Neural crest cell (in vitro differentiated cells): ENCODE measurements at places on chromosomes 11 and 22. TPM values are rescaled to one million over a fixed set of nuclear protein-coding genes. Genes with fewer than 3 reads are reported as not detected.

The VSIG2 gene
- not detected in 2 replicates for total RNA-seq

The TMEM45B gene
- not detected in 2 replicates for total RNA-seq

The ANO9 gene
- total RNA-seq: not detected in 2 replicates

The MYEOV gene
- 0.16 and 0.35 TPM in 2 replicates for total RNA-seq

The DEFB131B gene
- total RNA-seq: not detected in 2 replicates

The OR4C15 gene
- total RNA-seq: not detected in 2 replicates

The SYT8 gene
- not detected in 2 replicates for total RNA-seq

- peaks cover 4% of the 10 kb centered on the region for H3K4me1 ChIP-seq
- peaks cover 2% of the 10 kb centered on the region for H3K36me3 ChIP-seq
- no peaks in the 10 kb centered on the region for H3K27me3 ChIP-seq
- DNase-seq: no peak
- H3K27ac ChIP-seq: no peak overlapping the region
Observed at GRCh38 chr11:92775003-92775676, 194.3 kb upstream of the MTNR1B start.

- H3K36me3 ChIP-seq: peaks cover 7% of the 10 kb centered on the region
- no peak overlapping the region for H3K27ac ChIP-seq
- H3K27me3 ChIP-seq: no peaks in the 10 kb centered on the region
- H3K4me1 ChIP-seq: peaks cover 7% of the 10 kb centered on the region
- H3K4me3 ChIP-seq: no peak overlapping the region
Observed at GRCh38 chr11:95888439-95888838, 35.5 kb downstream of the MTMR2 start.

DNA sequence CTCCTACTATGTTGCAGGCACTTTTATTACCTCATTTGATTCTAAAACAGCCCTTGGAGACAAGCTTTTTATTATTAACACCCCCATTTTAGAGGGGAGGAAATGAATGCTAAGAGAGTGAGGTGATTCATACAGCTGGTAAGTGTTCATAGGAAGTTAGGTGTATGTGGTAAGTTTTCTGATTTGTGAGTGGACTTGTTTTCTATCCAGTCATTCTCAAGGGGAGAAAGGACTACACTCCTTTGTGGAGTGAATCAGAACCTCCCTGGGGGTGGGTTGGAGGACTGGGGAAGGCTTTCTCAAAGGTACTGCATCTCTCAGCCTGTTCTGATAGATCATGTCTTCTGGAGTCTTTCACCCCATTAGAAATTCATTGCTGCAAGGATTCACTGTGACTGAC is 23.5 kb downstream of the PKNOX2 start:
- no peak overlapping the region for H3K4me3 ChIP-seq
- no peak overlapping the region for H3K27ac ChIP-seq
- H3K4me1 ChIP-seq: peaks cover 41% of the 10 kb centered on the region
- H3K36me3 ChIP-seq: peaks cover 20% of the 10 kb centered on the region
- no peaks in the 10 kb centered on the region for H3K27me3 ChIP-seq
- no peak for DNase-seq

- H3K4me1 ChIP-seq: peaks cover 17% of the 10 kb centered on the region
- no peak overlapping the region for H3K27ac ChIP-seq
- no peak overlapping the region for H3K4me3 ChIP-seq
- peaks cover 44% of the 10 kb centered on the region for H3K27me3 ChIP-seq
Observed at GRCh38 chr22:35568751-35569739, 28.4 kb downstream of the RASD2 start.

GRCh38 chr11:117901601-117902000 is 25.1 kb upstream of the FXYD6 start:
- no peak overlapping the region for H3K27ac ChIP-seq
- no peak overlapping the region for H3K4me3 ChIP-seq

- H3K36me3 ChIP-seq: peaks cover 6% of the 10 kb centered on the region
- no peaks in the 10 kb centered on the region for H3K4me1 ChIP-seq
- no peak overlapping the region for H3K4me3 ChIP-seq
Observed at GRCh38 chr22:29806196-29806595, 31.9 kb downstream of the ASCC2 start.

DNA sequence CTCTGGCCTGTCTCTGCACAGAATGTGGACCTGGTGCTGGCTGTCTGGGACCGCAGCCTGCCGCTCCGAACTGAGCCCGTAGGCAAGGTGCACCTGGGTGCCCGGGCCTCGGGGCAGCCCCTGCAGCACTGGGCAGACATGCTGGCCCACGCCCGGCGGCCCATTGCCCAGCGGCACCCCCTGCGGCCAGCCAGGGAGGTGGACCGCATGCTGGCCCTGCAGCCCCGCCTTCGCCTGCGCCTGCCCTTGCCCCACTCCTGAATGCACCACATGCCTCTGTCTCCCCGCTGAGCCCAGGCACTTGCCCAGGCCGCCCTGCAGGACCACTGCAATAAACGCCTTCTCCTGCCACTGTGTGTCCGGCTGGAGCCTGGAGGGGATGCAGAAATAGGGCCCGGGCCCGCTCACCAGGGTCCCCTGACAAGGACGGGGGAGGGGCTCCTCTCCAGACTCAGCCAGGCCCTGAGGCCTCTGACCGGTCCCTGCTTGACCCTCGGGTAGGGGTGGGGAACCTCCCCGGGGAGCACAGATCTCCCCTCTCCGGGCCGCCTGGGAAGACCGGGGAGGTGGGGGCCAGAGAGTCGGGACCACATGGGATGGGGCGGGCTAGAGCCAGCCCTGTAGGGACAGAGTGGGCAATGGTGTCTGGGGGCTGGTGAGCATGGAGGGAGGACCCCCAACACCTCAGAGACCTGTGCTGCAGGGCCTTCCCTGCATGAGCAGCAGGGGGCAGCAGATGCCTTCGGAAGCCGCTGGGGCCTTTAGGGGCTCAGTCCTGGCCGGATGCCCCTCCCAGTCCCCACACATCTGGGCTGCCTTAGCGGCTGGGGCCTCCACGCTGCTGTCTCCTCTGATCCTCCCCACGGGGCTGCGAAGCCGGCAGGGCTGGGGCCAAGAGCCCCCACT is 1.4 kb upstream of the TNNI2 start:
- H3K36me3 ChIP-seq: no peaks in the 10 kb centered on the region
- no peaks in the 10 kb centered on the region for H3K4me1 ChIP-seq

DNA sequence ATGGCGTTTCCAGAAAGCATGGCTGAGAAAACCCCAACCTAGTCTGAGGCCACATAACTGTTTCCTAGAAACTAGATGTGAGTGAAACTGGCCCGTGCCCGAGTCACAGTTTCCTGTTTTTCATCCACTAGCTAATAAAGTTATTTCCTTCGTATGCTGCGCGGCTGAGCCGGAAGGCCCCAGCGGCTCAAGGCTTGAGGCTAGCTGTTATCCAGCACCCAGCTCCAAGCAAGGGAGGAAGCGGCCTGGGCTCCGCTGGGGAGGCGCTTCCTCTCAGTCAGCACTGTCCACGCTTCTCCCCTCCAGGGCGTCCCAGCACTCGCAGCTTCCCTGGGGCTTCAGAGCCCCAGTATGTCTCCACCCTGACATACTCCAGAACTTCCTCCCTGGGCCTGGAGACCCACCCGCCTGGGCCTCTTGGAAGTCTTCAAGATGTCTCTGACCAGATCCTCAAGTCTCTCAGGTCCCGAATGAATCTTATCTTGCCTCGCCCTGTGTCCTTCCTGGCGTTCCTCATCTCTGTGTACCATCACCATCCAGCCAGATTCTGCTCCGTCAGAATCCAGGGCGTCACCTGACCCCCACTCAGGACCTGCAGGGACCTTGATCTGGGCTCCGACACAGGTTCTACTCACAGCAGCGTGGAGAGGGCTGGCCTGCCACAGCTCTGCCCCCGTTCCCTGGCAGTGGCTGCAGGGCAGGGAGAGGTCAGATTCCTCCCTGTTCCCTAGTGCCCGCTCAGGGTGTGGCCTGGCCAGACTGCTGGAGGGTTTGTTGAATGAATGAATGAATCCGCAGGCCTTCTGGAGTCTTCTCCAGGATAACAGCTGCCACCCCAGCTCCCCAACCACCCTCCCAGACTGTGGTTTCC is 81.9 kb downstream of the LRRC32 start:
- H3K36me3 ChIP-seq: no peaks in the 10 kb centered on the region
- H3K27ac ChIP-seq: no peak overlapping the region
- H3K4me3 ChIP-seq: no peak overlapping the region

DNA sequence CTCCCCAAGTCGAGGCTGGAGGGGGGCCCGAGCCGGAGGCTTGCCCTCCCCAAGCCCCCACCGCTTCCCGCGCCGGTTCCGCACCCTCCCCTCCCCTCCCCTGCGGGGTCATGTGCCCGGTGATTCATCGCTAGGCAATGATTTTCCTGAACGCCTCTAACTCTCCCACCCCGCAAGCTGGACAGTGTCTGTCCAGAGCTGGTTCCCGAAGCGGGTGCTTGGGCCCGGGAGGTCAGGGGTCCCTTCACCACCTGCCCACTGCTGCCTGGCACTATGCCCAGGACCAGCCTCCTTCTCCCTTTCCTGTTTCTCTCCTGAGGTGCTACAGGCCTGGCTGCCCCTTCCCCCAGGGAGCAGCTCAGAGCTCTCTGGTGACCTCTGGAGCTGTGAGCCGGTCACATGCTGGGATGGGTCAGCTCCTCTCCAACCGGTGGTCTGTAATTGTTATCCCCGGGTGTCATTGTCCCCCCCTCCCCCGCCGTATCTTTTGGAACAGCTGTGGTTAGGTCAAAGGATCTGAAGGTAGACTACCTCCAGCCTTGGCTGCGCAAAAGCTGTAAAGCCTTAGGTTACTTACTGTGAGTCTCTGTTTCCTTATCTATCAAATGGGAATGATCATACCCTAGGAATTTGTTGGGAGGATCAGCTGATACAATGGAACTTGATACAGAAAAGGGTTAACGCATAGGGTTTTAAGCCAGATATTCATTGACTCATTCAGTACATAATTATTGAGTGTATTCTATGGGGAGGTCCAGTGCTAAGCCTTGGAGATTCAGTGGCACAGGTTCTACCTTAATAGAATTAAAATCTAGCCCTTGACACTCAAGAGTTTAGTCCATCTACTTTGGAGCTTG is 753 bp downstream of the STX3 start:
- H3K4me1 ChIP-seq: peaks cover 14% of the 10 kb centered on the region
- peaks cover 45% of the 10 kb centered on the region for H3K27me3 ChIP-seq
- peak overlapping the region; percentile 51 for H3K27ac ChIP-seq
- DNase-seq: peak; percentile 26
- no peaks in the 10 kb centered on the region for H3K36me3 ChIP-seq
- peak overlapping the region; percentile 94 for H3K4me3 ChIP-seq
